Occipital lobe (tissue), 3 donors: ENCODE measurements at places on chromosomes 12 and 14. TPM values are rescaled to one million over a fixed set of nuclear protein-coding genes. Genes with fewer than 3 reads are reported as not detected.

PIWIL1 gene
- total RNA-seq = not detected

PPP1R36 gene
- 1.4 TPM for total RNA-seq

NXPH4 gene
- total RNA-seq = 0.78 TPM

TTC9 gene
- total RNA-seq = 22.9 TPM

CHMP4A gene
- 41.5 TPM for total RNA-seq

ASCL1 gene
- 21.1 TPM for total RNA-seq

POLE2 gene
- total RNA-seq = 12.0 TPM

KCNA5 gene
- 1.7 TPM for total RNA-seq

ANO2 gene
- total RNA-seq = 3.6 TPM

BEST3 gene
- total RNA-seq = 0.78 TPM

C14orf180 gene
- total RNA-seq = not detected

SLC7A7 gene
- total RNA-seq = 3.3 TPM

GOLGA5 gene
- total RNA-seq = 28.7 TPM

ZBTB25 gene
- total RNA-seq = 17.2 TPM
